Stomach (tissue), 19 donors: ENCODE measurements at places on chromosomes 4 and X. TPM values are rescaled to one million over a fixed set of nuclear protein-coding genes. Genes with fewer than 3 reads are reported as not detected.

MSX1 gene
- total RNA-seq = 6.5 TPM

SPACA5 gene
- total RNA-seq = not detected

DNA sequence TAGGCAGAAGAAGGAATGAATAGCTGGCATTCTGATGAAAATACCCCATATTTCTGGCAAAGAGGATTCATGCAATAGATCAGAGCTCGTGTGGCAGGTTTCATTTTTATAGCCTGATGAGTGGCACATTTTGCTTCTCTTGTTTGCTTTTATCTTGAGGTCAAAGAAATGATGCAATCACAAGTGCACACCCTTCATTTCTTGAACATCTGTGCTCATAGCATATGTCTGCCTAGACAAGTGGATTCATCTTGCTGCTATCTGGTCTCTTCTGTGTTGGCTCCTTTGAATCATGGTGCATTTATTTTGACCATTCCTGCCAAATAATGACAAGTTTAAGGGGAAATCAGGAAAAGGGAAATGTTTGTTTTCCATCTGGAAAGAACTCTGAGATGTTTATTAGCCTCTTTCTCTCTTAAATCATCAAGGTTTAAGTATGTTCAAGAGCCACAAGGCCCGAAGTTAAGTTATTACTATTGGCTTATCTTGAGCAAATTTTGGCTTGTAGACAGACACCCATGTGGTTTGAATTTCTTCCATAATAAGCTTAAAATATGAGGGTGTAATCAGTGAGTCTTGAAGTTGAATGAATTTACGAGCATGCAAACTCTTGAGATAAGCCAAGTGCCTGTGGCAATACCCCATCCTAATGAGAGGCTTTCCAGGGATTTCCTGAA, 59.3 kb upstream of the HS3ST1 start:
- peak; percentile 31 for DNase-seq

DNA sequence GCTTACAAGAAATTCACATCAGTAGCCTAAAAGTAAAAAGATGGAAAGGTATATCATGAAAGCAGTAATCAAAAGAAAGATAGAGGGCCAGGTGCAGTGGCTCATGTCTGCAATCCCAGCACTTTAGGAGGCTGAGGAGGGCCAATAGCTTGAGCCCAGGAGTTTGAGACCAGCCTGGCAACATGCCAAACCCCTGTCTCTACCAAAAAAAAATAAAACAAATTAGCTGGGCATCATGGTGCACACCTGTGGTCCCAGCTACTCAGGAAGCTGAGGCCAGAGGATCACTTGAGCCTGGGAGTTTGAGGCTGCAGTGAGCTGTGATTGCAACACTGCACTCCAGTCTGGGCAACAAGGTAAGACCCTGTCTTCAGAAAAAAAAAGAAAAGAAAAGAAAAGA, 55.5 kb downstream of the GSPT2 start:
- DNase-seq = no peak

GRCh38 chr4:151718984-151719955, 41.5 kb downstream of the GATB start:
- DNase-seq = peak; percentile 57

DNA sequence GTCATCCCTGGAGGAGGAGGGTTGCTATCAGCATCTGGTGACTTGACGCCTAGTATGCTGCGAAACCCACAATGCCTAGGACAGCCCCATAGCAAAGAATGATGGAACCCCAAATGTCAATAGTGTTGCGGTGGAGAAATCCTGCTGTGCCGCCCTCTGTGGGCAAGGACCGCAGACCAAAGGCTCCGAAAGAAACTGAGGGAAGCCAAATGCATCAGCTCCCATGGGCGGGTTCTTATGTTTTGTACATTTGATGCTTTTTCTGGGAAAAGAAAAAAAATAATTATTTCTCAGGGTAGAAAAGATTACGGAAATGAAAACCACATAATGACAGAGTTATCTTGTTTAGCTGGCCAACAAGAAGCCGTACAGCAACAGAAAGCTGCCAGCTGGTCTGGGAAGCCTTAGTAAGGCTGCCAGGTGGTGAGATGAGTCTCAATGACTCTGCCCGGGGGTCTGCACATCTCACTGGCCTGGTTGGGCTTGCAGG, 95.0 kb upstream of the TBL1X start:
- DNase-seq = no peak
